Femur (tissue), 1 donor: ENCODE measurements at places on chromosomes 12 and 14.
A peak's percentile ranks its signal among the peaks of the same experiment; 100 is the strongest.

DNA sequence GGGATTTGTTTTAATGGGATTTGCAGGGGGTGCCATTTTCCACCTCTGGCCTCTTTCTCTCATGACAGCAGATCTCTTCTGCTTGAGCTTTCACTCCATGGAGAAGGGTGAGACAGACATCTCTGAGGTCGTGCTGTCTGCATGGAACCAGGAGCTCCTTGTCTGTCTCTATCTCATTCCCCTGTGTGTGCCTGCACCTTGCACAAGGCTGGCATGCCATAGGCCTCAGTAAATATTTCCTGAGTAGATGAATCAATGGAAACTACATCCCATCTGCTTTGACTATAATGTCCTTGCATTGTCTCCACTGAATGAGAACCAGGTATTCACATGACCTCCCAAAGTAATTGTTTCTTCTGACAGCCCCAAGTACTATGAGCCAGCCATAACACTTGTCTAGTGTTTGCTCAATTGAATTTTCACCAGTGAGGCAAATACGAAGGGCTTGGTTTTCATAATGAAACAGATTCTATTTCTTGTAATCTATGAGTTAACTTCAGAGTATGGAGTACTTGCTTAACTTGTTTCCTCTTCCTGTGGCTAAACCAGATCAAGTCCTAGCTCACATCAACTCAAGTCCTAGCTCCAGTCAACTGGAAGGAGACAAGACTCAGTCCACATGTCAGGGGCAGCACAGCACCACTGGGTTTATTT is 32.3 kb downstream of the KCNK13 start:
- no peak for DNase-seq

- no peak for DNase-seq
Measured at GRCh38 chr12:113291586-113291985, 43.3 kb downstream of the SLC8B1 start.

GRCh38 chr12:69738351-69739286 is at the start of gene RAB3IP:
RAB3IP (plus strand) TSS chr12:69738860; CDS start chr12:69755409, 16,549 bp downstream.
- peak; percentile 93 for DNase-seq

DNA sequence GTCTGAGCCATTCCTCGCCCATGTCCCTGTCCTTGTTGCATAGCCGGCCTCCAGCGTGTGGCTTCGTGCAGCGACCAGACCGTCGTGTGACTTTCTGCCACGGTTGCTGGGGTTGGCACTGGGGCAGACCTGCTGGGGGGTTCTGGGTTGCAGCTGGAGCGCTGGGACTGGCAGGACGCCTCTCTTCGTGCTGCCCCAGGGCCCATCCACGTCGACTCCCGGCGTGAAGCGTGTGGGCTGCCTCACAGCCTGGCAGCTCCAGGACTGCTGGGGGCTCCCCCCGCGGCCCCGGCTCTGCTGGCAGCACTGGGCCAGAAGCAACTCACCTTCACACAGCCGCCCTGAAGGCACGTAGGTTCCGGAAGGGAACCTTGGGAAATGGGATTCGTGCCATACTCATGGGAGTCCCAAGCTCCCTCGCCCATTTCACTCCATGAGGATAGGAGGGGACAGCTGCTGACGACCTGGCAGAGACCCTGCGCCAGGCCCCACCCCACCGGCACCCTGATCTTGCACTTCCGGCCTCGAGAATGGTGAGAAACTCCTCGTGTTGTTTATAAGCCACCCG is 51.9 kb downstream of the GALNT9 start:
- DNase-seq, result no peak

- DNase-seq, result no peak
Measured at GRCh38 chr14:49888293-49888692, 4.6 kb upstream of the ARF6 start.

GRCh38 chr12:117096501-117097042 is 2.6 kb downstream of the TESC start:
- no peak for DNase-seq

DNA sequence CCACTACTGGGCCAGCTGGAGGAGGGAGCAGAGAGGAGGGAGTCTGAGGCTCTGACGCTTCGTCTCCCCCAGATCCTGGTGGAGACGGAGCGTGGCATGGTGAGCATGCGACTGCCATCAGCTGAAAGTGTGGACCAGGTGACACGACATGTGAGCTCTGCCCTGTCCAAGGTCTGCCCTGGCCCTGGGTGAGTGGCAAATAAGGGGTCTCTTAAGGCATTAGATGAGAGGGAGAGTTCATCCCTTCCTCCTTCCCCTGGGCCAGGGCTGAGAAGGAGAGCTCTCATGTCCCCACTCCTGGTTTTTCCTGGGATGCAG is 2.5 kb downstream of the CARMIL3 start:
- no peak for DNase-seq

DNA sequence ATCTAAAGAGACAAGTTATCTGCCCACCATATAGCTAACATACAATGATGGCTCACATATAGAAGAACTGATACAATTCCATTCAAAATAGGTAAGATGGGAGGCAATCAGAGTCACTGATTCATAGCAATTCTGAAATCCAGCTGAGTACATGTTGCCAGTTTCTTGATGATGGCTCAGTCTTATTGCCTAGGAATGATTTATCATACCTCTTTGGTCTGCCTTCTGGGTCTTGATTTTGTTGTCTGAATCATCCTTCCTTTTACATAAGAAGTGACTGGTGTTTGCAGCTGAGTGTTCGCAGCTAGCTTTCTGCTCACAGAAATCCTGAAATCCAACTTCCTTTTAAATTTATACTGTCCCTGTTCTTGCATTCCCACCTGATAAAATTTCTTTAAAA is 463.2 kb upstream of the MGAT4C start:
- DNase-seq, result no peak

DNA sequence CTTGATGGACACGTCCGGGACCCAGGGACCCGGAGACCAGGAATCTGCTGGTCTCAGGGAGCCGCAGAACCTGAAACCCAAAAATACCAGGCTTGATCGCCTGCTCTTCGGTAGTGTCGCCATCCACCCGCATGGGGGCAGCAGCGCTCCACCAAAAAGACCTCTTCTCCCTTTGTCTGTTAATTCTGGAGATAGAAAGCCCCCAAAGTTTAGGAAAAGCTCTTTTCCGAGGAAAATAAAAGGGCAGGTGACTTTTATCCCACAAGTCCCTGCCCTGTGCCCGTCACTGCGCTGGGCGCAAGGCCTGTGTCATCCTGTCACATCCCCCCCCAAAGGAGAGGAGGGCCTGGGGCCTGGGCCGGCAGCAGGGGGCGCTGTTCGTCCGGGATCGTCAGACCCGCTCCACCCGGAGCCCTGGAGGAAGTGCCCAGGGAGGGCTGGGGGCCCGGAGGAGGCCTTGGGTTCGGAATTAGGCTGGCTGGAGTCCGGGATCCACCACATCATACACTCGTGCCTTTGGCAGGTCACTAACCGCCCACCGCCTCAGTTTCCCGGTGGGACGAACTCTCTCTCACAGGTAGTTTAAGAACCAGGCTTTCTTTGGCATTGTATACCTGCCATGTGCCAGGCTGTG is 31.9 kb downstream of the DAD1 start:
- DNase-seq, result peak; percentile 89

- no peak for DNase-seq
Measured at GRCh38 chr12:125287155-125287847, 222.1 kb downstream of the AACS start.

DNA sequence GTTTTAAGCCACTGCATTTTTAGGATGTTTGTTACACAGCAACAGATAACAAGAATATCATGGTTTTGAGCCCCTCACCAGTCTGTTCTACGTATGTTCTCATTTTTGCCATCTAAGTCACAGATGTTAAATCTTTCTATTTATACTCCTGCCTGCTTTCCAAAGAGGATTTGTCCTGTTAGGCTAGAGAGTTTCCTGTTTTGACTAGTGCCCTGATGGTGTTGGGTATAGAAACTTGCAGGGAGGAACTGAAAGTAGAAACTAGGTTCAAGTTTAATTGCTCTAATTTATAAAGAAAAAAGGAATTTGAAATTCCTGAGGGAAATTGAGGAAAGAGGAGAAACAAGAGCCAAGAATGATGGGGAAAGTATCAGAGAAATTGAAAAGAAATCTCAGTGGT is 74.4 kb upstream of the COCH start:
- no peak for DNase-seq

GRCh38 chr12:2487278-2487677 is 307.5 kb upstream of the FKBP4 start:
- DNase-seq, result no peak

DNA sequence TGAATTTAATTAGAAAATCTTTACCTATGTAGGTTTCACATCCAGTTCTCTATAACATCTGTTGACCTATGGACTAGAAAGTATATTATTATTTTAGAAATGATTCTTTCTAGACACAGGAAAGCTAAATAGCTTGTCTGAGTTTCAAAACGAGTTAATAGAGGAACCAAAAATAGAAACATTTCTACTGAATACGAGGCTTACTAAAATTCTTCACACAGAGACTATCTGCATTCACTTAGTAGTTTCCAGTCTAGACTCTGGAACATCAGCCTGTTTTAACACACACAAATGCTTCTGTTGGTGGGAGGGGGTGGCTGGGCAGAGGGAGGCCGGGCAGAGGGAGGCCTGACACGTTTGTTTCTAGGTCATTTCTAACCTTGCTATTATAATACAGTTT is 29.7 kb downstream of the RGS6 start:
- DNase-seq, result no peak

DNA sequence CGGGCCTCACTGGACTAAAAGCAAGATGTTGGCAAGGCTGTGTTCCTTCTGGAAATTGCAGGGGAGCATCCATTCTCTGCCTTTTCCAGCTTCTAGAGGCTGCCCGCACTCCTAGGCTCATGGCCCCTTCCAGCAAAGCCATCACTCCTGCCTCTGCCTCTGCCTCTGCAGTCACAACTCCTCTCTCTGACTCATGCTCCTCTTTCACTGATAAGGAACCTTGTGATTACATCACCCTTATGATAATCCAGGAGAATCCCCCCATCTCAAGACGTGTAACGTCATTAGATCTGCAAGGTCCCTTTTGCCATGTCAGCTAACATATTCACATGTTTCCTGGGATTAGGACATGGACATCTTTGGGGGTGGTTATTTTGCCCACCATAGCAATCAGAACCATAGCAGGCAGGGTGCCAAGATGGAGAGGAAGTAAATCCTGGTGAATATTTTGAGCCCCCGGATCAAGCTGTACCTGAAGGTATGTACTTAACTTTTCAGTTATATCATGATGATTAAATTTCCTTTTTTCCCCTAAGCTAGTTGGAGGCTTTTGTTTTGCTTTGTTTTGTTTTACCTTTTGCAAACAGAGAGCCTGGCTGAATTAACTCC is 123.6 kb downstream of the SCARB1 start:
- DNase-seq, result no peak

GRCh38 chr14:50352584-50352983 is 40.5 kb downstream of the DMAC2L start:
- DNase-seq, result no peak

DNA sequence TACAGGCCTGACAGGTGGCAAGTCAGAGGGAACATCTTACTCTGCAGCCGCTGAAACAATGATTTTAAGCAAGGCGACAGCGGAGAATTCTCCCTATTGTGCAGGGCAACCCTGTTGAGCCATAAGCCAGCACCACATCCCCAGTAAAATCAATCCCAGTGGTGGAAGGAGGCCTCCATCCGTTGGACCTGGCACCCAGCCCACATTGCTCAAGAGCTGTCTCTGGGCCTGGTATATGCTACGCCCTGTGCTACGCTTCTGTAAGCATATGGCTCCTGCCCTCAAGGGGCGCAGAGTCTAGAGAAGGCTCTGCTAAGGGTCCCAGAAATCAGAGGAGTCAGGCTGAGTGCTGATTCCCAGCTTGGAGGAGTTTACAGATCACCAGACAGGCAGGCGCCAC is 265.5 kb downstream of the CACNA1C start:
- no peak for DNase-seq

GRCh38 chr14:49904270-49904669 is 11.4 kb downstream of the ARF6 start:
- no peak for DNase-seq

DNA sequence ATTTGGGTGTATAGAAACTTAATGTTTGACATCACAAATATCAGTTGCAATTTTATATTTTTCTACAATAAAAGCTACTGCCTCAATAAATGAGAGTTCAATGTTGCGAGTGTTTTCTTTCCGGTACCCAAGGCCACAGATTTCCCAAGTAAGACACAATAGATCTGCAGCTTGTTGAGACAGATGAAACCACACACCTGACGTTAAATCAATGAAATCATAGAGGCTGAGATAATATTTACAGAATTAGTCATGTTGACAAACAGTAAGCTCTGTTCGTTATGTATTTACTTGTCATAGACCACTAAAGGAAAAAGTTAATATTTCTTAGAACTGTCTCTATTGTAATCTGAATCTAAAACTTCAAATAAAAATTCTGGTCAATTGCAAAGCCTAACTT is 49.2 kb upstream of the PTHLH start:
- no peak for DNase-seq

DNA sequence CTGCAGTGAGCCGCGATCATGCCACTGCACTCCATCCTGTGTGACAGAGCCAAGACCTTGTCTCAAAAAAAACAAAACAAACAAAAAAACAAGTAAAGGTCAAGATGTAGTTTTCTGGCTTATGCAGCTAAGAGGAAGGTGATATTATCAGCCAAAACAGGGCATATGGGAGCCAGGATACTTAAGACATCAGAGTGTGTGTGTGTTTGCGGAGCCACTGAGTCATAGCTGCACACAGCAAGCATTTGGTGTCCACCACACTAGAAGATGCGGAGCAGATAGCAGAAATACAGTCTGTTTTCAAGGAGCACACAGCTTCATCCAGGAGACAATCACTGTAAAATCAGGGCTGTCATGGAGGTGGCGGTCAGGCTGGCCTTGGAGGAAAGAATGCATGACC is 72.6 kb upstream of the REP15 start:
- DNase-seq, result no peak

- no peak for DNase-seq
Measured at GRCh38 chr12:102992297-102992696, 34.8 kb downstream of the ASCL1 start.

GRCh38 chr12:106956048-106956578 is 406 bp downstream of the TMEM263 start:
- DNase-seq, result peak; percentile 88

- no peak for DNase-seq
Measured at GRCh38 chr14:70886421-70887206, 20.6 kb upstream of the PCNX1 start.

- DNase-seq, result no peak
Measured at GRCh38 chr12:11776316-11776715, 126.8 kb downstream of the ETV6 start.

DNA sequence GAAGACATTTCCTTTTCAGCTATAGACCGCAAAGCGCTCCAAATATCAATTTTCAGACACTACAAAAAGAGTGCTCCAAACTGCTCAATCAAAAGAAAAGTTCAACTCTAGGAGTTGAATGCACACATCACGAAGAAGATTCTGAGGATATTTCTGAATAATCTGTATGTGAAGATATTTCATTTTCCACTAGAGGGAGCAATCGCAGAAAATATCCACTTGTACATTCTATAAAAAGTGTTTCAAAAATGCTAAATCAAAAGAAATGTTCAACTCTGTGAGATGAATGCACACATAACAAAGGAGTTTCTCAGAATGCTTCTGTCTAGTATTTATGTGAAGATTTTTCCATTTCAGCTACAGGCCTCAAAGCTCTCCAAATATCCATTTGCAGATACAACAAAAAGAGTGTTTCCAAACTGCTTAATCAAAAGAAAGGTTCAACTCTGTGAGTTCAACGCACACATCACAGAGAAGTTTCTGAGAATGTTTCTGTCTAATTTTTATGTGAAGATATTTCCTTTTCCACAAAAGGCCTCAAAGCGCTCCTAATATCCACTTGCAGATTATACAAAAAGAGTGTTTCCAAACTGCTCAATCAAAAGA is 643.8 kb upstream of the ALG10B start:
- no peak for DNase-seq

- no peak for DNase-seq
Measured at GRCh38 chr12:77514511-77514910, 316.2 kb upstream of the NAV3 start.
